Neuronal stem cell (in vitro differentiated cells): ENCODE measurements at places on chromosomes 16 and 17.

GRCh38 chr16:71904239-71904638 lies 8.9 kb downstream of the IST1 start:
- DNase-seq: no peak

- no peak for DNase-seq
Observed at GRCh38 chr16:17316005-17316404, 154.8 kb downstream of the XYLT1 start.

DNA sequence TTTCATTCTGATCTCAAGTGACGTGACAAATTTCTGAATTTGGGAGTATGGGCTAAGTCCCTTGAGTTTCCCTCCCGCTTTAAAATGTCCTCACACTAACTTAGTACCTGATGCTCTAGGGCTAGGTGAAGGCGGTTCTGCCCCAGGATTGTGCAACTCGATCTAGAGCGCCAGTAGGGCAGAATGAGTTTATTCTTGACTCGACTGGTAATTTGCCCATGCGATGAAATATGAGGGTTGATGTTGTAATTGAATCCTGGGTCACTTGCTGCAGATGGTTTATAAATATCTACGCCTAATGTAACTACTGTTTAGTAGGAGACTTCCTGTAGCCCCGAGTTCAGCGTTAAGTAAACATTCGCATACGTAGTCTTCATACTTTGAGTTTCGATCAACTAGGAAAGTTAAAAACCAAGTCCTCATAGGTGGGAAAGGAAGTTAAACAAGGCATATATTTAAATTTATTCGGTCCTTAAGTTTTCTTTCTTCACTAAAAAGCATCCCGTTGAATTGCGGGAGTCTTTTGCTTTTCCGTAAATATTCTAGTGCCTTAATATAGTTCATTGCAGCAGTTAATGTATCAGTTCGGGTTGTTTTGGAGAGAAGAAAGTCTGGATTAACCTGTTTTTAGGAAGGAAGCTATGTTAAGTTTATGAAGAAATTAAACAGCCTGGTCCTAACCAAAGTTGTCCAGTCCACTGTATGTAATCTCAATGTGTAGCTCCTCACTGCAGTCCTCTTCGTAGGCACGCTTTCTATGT lies 1.6 kb downstream of the CTCF start:
- DNase-seq: no peak

- DNase-seq: no peak
Observed at GRCh38 chr17:77072670-77073069, 68.1 kb upstream of the SEC14L1 start.

- no peak for DNase-seq
Observed at GRCh38 chr17:4837471-4838308, 4.5 kb downstream of the MINK1 start.

- DNase-seq: no peak
Observed at GRCh38 chr16:66587881-66588600, 8.8 kb downstream of the CMTM2 start.

- DNase-seq: no peak
Observed at GRCh38 chr16:58733248-58733670, 857 bp downstream of the GOT2 start.

- no peak for DNase-seq
Observed at GRCh38 chr16:48622456-48623303, 12.7 kb upstream of the N4BP1 start.

DNA sequence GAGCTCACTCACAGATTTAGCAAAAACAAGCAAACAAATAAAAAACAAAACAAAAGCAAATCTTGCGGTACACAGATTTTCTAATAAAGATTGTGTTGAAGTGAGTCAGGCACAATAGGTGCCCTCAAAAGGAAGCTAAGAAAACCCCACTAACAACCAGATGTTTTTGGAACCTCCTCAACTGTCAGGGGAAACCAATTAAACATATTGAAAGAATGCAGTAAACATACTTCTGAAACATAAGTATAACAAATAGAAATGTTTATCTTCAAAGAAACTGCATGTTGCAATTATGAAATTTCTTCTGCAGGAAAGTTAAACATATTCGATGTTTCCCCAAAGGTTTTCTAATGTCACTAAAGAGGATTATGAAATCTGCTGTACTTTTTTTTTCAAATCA lies 110.5 kb upstream of the CORO6 start:
- no peak for DNase-seq

- DNase-seq: no peak
Observed at GRCh38 chr17:41784207-41784744, 2.2 kb downstream of the JUP start.

GRCh38 chr17:830950-831349 lies 48.8 kb downstream of the MRM3 start:
- DNase-seq: no peak

DNA sequence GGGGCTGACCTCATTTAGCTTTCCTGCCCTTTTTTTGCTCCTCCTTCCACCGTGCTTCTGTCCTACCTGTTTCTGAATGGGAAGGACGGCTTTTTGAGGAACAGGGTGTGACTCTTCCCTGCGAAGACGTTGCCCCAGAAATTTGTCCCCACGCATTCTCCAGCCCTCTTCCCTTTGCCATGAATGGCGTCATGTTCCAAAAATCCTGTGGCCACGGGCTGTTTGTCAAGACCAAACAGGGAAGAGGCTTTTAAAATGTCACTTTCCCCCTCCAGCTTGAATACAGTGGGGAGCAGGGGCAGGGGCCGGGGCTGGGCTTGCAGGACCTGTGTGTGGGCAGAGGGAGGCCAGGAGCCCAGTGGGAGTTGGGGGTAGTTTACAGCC lies 13.9 kb downstream of the MPRIP start:
- DNase-seq: no peak

GRCh38 chr16:85037050-85037410 lies 9.4 kb downstream of the KIAA0513 start:
- no peak for DNase-seq

DNA sequence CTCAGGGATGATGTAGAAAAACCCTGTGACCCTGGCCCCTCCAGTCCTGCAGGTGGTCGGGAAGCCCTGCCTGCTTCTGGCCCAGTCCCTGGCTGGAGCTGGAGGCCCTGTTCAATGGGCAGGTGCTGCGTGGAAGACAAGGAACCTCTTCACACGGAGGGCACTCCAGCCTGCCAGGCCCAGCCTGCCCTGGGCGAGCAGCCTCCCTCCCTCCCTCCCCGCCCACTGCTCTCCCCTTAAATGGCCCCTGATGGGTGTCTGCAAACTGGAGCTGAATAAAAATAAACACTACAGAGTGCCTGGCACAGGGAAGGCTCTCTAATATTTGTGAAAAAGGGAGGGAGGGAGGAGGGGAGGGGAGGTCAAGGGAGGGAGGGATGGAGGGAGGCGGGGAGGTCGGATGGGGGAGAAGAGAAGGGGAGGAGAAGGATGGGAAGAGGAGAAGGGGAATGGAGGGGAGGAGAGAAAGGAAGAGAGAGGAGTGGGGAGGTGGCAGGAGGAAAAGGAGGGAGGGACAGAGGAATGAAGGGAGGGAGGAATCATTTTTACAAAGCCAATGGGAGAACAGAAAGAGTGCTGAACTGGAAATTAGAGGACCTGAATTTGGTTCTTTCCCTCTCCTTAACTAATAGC lies 222.8 kb upstream of the TNRC6C start:
- no peak for DNase-seq

DNA sequence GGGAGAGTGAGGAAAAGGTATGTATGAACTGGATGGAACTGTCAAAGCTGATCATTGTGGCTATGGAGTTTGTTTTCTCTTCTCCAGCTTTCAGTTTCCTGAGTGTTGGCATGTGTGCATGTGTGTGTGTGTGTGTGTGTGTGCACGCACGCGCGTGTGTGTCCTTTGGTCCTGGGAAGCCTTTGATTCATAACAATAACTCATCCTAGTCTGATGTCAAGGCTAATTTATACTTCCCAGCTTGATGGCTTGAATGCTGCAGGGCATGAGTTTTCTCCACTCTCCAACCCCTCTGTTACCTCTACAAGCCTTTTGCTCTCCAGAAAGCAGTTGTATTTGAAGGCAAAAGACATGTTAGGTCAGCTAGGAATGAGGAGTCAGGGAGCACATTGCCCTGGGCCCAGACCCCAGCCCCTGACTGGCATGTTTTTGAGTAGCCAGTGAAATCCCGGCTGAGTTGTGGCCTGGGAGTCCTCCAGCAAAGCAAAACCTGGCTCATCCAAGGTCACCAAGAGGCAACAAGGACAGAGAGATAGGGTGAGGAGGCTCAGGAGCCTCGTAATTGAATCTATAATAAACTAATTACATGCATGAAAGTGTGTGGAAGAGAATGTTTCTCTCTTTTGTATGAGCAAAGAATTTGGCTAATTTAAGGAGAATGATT lies 8.9 kb upstream of the CDC42EP4 start:
- DNase-seq: no peak

DNA sequence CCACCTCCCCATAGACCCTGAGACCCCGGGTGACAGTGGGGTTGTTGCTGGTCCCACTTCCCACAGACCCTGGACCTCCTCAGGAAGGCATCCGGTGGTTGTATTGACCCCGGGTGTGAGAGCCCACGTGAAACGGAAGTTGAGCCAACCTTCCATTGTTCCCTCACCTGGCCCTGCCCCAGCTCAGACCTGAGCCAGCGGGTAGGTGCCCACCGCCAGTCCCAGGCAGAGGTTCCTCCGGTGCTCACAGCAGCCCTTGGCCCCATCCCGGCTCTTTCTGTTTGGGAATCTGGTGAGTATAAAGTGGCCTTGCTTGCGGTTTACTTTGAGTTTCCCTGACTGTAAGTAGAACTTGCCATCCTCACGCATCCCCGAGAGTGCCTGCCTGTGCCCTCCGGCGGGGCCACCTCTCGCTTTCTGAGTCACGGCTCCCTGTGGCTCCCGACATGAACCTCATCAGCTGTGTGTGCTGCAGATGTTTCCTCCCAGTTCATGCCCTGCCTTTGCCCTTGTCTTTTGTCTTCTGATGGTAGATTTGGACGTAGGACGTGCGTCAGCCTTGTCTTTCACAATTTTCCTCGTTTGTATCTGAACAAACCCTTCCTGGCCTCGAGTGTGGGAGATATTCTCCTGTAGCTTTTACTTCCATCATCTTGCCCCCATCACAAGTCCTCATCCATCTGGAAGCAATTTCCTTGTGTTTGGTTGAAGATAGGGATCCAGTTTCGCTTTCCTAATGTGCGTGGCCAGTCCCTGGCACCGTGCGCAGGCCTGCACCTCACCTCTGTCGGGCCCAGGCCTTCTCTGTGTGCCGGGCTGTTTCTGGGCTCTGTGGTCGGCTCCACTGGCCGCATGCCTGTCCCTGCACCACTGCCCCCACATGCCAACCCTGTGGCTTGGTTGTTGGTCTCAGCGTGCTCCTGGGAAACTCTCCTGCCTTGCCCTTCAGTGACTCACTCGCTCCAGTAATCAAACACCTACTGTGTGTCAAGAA lies 76.0 kb downstream of the METRNL start:
- DNase-seq: no peak

DNA sequence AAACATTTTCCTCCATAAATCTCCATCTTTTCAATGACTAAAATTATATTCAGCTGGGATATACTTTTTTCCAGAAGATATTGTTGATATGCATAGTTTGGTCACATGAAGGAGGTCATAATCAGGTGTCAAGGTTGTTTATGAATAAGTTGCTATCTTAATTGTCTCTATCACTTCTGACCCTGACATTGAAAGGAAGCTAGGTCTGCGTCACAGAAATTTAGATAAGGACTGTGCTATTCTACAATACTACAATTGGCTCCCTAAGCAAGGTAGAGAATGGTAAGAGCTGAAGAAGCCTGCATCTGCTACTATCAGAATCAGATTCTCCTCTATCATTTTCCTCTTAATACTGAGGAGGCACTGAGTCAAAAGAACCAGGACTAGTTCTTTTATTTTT lies 67.5 kb downstream of the CACNG1 start:
- no peak for DNase-seq

- no peak for DNase-seq
Observed at GRCh38 chr17:66464921-66465320, 162.5 kb downstream of the PRKCA start.

- no peak for DNase-seq
Observed at GRCh38 chr16:8742068-8742467, 55.4 kb downstream of the TMEM186 start.

GRCh38 chr17:51044976-51045375 lies 75.7 kb downstream of the SPAG9 start:
- no peak for DNase-seq

- no peak for DNase-seq
Observed at GRCh38 chr17:8413328-8413727, 15.7 kb upstream of the RNF222 start.

DNA sequence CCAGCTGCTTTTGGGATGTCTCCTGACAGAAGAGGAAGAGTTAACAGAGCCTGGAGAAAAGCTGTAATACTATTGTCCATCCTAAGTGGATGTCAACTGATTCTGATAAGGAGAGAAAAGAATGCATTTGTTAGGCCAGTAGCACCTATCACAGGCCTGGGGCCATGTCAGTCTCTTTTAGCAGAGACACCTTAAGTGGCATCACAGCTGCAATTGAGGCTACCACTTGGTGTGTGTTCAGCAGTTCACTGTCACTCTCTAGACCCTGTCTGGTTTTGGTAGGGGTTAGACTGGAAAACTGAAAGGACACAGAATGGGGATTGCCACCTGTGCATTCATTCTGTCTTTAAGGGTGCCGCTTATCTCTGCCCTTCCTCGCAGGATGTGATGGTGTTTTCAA lies 42.0 kb downstream of the PSMD12 start:
- DNase-seq: no peak

DNA sequence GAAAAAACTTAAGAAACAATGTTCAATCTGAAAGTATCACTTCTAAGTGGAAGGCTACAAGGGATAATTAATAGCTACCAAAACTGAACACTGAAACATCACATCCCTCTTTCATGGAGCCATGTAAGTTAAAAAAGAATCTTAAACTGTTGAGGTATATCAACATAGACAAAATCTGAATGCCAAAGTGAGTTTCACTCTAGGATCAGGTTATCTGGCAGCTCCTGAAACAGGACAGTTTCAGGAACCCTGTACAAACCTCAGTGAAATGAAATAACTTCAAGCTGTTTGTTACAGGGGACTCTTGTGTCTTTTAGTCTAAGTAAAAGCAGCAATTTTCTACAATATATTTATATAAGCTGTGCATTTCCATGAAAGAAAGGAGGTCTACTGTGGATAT lies 73.2 kb downstream of the KANSL1 start:
- DNase-seq: no peak

DNA sequence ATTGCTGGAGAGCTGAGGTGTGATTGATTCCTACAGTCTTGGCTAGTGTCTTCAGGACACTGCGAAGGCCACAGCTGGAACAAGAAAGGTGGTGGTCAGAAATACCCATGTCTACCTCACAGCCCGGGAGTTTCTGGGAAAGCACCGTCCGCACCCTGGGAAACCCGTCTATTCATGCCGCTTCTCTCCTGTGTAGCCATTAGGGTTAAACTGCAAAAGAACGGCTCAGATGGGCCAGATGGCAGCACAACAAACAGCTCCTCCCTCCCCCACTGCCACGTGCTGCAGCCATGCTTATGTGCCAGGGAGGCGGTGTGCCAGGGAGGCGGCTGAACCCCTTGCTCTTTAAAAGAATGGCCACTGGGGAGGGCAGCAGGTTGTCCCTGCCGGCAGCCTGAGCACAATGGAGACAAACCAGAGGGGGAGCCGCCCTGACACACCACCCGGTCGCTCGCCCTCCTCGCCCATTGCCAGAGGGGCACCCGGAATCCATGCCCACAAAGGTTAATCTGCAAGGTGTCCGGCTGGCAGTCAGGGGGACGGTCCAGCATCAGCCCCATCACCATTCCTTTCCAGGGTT lies 65.2 kb downstream of the CYTH1 start:
- DNase-seq: no peak
